ENCODE measurements at places on chromosomes 1 and 21.

GRCh38 chr1:103387898-103388297, 137.6 kb upstream of the RNPC3 start:
- DNase-seq: no peak

DNA sequence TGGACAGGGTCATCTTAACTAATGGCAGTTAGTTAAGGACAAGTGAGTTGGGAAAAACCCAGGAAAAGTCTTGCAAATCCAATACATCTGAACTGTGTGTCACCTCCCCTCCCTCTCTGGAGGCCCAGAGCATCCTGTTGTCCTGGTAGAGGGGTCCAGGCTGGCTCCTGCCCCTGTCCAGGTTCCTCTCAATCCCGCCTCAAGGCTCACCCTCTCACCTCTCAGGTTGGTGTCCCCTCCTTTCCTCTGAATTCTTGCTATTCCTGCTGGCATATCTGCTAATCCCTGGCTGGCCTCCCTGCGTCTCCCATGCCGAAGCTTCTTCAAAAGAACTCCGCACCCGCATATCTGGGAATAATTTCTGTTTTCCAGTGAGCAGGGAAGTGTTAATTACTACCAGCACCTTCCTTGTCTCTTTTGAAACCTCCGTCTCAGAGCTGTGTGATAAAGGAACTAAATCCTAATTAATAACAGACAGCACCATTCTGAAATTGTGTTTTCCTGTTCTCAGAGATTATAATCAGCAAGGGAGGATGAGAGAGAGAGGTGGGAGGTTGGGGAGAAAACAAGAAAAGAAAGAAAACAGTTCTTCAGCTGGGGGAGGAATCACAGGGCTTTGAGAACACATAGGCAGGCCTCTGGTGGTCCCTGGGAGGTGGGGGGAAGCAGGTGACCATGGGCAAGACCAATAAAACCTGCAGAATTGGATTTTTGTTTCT, 568.0 kb downstream of the PTPRU start:
- DNase-seq: no peak

DNA sequence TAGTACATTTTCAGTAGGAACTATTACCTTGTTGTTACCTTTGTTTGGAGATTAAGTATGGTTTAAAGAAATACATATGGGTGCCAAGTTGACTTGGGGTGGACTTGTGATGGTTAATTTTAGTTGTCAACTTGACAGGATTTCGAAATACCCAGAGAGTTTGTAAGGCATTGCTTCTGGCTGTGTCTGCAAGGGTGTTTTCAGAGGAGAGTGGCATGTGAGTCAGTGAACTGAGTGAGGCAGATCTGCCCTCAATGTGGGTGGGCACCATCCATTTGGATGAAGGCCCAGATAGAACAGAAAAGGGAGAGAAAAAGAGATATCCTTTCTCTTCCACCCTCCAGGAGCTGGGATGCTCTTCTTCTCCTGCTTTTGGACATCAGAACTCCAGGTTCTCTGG, 315.5 kb downstream of the GPATCH2 start:
- no peak for DNase-seq

- DNase-seq: peak; percentile 2
Measured at GRCh38 chr1:227318016-227318852, at the start of gene CDC42BPA. Gene CDC42BPA, minus strand, starts transcription at chr1:227318492. Its CDS starts 1,310 bp downstream, at chr1:227317182.

DNA sequence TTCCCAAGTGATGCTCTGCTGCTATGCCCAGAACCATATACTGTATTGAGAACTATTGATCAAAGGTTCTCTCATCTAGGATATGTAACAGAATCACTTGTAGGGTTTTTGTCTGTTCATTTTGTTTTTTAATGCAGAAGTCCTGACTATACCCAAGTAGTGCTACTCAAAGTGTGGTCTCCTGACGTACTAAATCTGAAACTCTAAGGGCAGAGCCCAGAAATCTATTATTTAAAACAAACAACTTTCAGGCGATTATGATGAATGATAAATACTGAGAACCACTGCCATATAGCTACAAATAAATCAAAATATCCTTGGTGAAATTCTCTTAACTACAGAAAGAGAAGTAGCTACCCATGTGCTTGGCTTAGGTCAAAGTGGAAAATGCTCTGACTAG, 10.1 kb downstream of the ZZZ3 start:
- no peak for DNase-seq

GRCh38 chr1:12387641-12388040, 157.8 kb downstream of the VPS13D start:
- DNase-seq: no peak

DNA sequence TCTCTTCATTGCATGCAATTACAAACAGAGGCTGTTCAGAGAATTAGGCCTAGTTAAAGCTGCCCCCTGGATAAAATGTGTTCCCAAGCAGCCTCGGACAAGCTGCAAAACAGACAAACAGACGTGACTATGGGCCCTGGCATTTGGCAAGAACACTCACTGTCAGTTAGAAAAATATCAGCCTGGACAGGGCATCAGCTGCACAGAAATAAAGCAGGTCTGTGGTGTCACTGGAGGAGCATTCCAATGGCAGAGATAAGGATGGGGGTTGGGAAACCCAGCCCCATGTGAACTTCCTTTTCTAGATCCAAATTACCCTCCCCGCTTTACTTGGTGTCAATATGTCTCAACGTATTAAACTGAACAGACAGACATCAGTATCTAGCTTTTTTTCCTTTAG, 177.1 kb downstream of the GPATCH2 start:
- DNase-seq: no peak
